Osteocyte (in vitro differentiated cells): ENCODE measurements at places on chromosomes 3 and 15. TPM values are rescaled to one million over a fixed set of nuclear protein-coding genes. Genes with fewer than 3 reads are reported as not detected.

GRCh38 chr3:119221779-119222320, 18.8 kb downstream of the B4GALT4 start:
- DNase-seq = no peak

DNA sequence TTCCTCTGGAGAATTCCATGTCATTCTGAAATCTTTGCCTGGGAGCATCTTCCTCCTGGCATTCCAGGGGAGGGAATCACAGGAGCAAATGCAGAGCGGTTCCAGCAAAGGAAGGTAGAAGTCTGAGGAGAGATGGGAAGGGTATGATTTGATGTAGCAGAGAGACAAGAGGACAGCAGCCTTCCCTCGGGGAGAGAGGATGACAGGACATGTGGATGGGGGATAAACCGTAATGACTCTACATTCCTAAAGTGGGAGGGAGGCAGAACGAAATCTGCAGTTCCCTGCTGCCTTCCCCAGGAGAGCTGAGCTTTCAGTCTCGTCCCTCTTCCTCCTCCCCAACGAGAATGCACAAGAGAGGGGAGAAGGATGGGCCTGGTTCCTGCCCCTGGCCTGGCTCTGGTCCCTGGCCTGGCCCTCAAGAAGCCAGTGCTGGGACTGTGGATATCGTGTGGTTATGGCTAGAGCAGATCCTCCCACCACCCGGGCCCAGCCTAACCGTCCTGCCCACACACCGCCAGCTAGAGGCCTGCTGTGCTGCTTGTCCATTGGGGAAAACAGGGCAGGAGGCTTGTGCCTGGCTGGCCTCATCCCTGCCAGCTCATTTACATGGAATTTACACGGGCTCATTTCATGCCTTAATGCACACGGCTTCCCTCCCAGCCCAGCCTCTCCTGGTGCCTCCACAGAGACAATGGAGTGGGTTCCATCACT, 26.6 kb downstream of the SEMA7A start:
- DNase-seq = peak; percentile 88

DNA sequence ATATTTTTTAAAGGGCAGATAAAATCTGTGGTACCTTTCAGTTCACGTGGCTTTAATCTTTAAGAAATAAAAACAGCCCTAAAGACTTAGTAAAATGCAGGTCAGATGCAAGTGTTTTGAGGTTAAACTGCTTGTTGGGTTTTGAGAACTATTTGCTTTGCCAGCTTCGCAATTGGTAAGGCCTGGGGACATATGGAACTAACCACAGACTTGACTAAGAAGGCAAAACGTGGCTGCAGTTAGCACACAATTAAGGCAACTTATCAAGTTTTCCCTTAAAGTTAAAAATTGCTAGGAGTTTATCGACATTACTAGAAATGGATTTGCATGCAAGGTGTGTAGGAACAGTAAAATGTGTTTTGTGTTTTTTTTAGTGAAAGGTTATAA, 206.9 kb downstream of the ZNF385D start:
- no peak for DNase-seq

DNA sequence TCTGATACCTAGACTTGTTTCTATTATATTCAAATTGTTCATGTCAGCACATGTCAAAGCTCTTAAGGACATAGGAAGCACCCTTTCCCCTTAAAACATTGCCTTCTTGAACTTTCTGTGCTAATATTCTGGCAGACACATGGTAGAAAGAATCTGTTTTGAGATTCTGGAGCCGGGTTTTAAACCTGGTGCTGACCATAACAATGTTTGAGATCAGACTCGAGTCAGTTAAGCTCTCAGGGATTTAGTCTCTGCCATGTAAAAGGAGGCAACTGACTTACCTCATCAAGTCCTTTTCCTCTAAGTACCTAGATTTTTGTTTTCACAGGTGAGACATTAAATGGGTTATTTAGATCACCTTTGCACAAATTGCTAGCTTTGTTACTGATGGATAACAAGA, 38.9 kb downstream of the RBMS3 start:
- no peak for DNase-seq

GRCh38 chr3:114794894-114795630, 352.0 kb downstream of the ZBTB20 start:
- no peak for DNase-seq

LSAMP gene
- 3.9 and 4.4 TPM in 2 replicates for total RNA-seq

GRCh38 chr3:27507515-27508266, 23.5 kb upstream of the SLC4A7 start:
- DNase-seq = no peak

GOLGA8N gene
- 7.9 and 9.2 TPM in 2 replicates for total RNA-seq

DNA sequence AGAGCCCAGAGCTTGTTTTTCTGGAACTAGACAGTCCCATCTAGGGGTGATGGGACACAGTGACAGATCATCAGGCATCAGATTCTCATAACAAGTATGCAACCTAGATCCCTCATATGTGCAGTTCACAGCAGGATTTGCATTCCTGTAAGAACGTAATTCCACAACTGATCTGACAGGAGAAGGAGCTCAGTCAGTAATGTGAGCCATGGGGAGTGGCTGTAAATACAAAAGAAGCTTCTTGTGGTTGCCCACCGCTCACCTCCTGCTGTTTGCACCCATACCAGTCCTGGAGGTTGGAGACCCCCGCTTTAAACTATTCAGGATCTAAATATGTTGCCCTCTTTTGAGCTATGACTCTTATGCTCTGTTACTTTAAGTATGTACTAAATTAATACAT, 167.3 kb downstream of the ALCAM start:
- no peak for DNase-seq

GRCh38 chr15:43903864-43904290, 77.1 kb downstream of the WDR76 start:
- DNase-seq = peak; percentile 86

DNA sequence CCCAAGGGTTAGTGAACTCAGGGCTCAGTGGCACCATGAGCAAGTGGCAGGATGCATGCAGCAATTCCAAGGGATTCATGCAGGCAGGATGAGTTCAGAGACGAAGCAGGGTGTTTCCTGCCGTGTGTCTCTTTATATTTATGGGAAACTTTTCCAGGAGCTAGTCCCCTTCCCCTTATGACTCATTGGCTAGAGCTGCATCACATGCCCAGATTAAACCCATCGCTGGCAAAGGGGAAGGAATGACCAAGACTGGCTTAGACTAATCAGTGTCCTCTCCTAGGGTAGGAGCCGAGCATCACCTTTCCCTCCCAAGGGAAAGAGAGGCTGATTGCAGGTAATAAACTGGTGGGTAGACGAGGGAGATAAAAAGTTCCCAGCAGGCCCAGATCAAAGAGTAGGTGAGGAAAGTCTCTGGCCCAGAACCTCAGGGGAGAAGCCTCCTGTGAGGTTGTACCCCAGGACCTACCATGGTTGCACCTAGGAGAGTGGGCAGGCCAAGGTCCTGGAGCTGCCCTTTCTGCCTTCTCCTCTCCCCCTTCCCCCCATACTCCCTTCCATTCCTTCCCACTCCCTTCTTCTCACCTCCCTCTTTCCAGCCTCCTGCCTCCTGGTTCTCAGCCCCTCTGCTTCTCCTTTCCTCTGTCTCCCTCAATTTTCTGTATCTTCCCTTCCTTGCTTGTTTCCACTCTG, 67.8 kb upstream of the ITGA11 start:
- peak; percentile 42 for DNase-seq

DNA sequence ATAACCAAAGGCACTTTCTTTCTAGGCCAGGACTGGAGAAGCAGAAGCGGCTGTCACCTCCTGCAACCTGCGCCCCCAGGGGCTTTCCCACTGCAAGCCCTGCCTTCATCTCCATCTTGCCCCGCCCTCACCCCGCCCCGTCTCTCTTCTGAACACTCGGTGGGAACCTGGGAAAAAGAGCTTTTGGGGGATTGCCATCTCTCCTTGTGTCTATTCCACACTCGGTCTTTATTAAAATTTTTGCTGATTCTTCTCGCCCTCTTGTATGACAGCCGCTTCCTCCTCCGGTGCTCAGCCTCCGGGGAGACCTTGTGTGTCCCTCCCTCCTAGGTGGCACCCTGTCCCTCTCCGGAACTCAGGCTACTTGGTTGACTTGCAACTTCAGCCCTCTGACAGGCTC, 41.9 kb upstream of the SPESP1 start:
- no peak for DNase-seq

SAMD7 gene
- not detected in 2 replicates for total RNA-seq

- no peak for DNase-seq
These were observed 22.4 kb downstream of the ISG20 start for GRCh38 chr15:88661041-88661700.

DNA sequence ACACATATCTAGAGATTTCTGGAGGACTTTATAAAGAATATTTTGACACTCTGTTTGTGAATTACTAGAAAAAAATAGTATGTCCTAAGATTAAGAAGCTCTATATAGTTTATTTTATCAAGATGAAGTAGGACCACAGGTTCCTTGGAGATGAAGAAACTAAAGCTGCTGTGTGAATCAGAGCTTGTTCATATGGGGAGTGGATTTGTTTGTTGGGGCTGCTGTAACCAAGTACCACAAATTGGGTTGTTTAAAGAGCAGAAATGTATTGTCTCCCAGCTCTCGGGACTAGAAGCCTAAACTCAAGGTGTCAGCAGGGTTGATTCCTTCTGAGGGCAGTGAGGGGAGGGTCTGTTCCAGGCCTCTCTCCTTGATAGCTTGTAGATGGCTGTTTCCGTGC, 270.6 kb upstream of the UMPS start:
- DNase-seq = no peak

FAM81A gene
- total RNA-seq = not detected in 2 replicates

- no peak for DNase-seq
These were observed 20.5 kb downstream of the CPN2 start for GRCh38 chr3:194330579-194330978.

DNA sequence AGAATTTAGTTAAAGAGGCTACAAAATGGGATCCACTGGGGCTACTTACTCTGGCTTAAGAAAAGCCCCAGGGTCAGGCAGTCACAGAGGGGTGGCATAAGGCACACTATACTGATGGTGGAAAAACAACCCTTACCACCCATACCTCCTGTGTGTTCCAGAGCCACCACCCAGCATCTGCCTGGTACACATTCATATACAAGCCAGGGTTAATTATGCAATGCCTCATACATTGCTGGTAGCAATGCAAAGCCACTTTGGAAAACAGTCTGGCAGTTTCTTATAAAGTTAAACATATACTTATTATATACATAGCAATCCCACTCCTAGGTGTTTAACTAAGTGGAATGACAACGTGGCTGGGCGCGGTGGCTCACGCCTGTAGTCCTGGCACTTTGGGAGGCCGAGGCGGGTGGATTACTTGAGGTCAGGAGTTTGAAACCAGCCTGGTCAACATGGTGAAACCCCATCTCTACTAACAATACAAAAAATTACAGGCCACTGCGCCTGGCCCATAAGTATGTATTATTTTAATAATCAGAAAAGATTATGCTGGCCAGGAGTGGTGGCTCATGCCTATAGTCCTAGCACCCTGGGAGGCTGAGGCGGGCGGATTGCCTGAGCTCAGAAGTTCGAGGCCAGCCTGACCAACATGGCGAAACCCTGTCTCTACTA, 15.2 kb upstream of the NCKIPSD start:
- DNase-seq = no peak

- DNase-seq = no peak
These were observed 25.3 kb downstream of the UBXN7 start for GRCh38 chr3:196406811-196407470.

RAD54L2 gene
- 27.3 and 28.3 TPM in 2 replicates for total RNA-seq

TTLL3 gene
- total RNA-seq = 53.6 and 54.8 TPM in 2 replicates

DNA sequence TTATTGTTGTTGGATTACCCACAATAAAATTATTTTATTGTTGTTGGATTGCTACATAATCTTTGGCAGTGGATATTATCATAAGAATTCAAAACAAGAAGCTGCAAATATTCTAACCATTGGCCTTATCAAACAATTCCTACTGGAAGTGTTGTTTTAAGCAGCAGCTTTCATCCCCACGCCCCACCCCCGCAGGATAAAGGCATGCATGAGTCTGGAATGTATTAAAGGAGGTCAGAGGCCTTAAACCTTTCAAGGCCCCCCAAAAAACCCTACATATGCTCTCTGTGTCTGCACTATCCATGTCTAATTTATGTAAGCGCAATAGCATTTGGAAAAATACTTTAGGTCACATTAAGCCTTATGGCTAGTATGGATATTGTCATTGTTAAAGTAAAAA, 23.1 kb downstream of the P3H2 start:
- DNase-seq = no peak

GRCh38 chr3:47130557-47130956, 33.4 kb downstream of the SETD2 start:
- DNase-seq = no peak

GRCh38 chr3:129352045-129352444, 73.4 kb downstream of the HMCES start:
- no peak for DNase-seq

DNA sequence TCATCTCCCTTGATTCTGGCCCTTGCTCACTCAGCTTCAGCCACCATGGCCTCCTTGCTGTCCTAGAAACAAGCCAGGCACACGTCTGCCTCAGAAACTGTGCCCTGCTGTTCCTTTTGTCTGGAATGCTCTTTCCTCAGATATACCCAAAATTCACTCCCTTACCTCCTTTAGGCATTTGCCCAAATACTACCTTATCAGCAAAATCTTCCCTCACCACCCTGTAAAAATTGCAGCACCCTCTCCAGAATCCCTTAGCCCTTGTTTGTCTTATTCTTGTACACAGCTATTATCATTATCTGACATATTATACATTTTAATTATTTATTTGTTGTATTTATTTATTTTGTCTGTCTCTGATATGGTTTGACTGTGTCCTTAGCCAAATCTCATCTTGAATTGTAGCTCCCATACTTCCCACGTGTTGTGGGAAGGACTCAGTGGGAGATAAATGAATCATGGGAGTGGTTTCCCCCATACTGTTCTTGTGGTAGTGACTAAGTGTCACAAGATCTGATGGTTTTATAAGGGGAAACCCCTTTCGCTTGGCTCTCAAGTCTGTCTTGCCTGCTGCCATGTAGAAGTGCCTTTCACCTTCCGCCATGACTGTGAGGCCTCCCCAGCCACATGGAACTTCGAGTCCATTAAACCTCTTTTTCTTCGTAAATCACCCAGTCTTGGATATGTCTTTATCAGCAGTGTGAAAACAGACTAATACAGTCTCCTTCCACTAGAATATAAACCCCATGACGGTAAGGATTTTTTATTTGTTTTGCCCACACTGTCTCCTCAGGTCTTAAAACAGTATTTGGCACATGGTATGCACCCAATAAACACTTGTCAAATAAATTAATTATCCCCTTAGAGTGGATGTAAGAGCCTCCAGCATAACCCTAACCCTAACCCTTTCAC, 60.0 kb upstream of the STT3B start:
- DNase-seq = no peak

- DNase-seq = peak; percentile 57
These were observed 162.2 kb downstream of the SMAD6 start for GRCh38 chr15:66864086-66864830.

HIGD2B gene
- total RNA-seq = not detected in 2 replicates

DNA sequence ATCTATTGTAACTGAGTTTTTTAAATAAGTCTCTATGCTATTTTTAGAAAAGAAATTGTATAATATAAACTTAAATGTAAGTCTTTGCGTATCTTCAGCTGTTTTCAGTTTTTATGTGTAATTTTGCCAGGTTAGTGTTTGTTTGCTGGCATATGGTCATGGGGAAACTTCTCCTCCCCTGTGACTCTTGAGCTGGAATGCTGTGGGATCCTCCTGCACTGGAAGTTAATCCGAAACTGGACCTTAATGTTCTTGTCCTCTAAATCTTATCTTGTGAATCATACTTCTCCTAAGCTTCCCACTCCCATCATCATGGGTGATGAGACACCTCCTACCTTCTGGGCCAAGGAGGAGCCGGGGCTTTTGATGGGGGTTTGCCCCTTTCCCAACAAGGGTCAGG, 52.4 kb upstream of the CHST2 start:
- DNase-seq = no peak

GRCh38 chr3:128410669-128411573, 55.8 kb downstream of the DNAJB8 start:
- no peak for DNase-seq

CTDSPL gene
- total RNA-seq = 71.6 and 77.6 TPM in 2 replicates

MKRN3 gene
- not detected in 2 replicates for total RNA-seq

SH3BP5 gene
- 4.5 and 5.9 TPM in 2 replicates for total RNA-seq
